Adipocyte (in vitro differentiated cells): ENCODE measurements at places on chromosomes 7 and 10.

DNA sequence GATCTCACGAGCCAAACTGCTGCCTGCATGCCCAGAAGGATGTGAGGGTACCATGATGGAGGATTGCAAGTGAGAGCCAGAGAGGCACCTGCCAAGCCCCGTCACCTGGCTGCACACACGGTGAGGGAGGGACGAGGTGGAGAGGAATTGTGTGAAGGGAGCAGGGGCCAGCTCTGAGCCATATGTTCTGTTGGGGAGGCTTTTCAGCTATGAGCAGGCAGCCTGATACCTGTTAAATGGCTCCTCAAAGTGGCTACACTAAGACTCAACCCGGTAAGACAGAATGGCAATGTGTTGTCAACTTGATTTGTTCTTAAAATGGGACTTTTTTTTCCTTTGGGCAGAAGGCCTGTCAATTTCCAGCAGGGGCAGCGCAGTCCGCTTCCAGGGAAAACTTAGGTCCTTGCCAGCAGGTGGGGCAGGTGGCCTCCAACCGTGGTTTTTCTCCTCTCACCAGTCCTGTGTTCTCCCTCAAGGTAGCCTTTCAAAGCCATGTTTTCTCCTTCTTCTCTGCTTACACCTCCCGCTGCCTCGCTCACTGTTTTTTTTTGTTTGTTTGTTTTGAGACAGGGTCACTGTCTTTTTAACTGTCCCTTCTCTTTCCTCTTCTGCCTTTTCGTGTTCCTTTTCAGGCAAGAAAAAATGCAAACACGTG, 57.7 kb upstream of the ZNRF2 start:
- no peak for DNase-seq

- peak; percentile 90 for DNase-seq
Measured at GRCh38 chr10:97689559-97690020, 2.5 kb upstream of the AVPI1 start.

- DNase-seq = no peak
Measured at GRCh38 chr10:59388671-59388976, 26.3 kb upstream of the FAM13C start.

DNA sequence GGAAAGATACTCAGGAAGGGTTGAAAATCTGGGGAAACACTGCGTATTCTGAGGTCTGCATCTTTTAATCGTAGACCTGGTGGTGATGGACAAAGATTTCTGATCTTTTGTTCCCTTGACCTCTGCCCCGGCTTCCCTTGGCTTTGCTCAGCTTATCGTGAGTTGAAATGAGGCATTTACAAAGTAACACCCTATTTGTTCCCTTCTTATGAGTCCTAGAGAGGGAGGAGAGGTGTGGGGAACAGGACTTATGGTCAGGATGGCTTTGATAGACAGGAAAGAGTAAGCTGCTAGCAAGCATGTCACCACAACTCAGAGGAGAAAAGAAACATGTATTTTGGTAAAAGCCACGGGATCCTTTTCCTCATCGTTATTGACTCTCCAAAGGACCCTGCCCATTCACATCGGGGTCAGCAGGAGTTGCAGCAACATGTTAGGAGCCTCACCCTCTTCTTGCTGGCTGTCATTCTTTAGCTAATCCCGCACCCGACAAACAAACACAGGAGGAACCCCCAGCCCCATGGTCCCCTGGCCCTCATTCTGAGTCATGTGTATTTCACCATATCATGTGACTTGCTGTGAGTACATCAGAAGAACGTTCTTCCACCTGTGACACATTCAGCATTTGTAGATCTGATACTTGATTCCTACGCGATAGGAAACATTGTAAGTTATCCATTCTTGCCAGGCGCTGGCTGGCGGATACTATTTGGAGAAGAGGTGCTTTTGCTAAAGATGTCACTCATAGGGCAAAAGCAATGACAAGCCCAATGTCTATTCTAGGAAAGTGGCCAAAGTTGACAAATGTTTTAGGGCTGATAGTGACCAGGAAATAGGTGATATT, 170.1 kb downstream of the RTKN2 start:
- DNase-seq = no peak

GRCh38 chr10:48516911-48517310, 88.0 kb downstream of the ARHGAP22 start:
- no peak for DNase-seq

DNA sequence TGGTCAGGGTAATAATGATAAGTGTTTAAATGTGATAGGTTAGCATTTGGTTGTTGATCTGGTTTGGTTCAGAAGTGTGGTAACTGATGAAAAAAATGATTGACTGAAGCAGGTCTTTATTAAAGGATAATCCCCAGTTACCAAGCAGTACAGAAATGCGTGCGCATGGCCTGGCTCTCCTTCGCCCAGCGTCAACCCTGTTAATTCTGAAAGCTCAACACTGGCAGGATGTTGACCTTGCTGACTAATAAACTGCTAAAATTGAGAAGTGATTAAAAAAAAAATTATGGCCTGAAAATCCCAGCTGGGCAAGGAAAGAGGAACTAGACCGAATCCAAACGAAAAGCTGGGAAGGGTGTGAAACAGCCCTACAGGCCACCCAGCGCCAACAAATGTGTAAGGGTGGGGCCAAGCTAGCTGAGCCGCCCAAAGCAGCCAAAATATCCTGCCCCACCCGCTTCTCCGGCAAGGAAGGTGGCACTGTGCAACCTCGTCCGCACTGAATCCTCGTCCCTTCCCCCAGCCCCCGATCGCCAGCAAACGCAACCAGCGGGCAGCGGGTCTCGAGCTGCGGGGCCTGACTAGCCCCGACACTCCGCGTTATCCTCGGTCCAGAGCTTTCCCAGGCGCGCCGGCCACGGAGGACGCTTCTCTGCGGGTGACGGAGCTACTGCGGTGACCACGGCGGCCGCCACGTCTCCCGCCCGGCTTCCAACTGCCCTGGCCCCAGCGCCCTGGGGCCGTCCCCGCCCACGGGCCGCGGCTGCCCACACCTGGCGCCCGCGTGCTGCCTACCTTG, 561 bp downstream of the SHTN1 start:
- peak; percentile 67 for DNase-seq

GRCh38 chr10:127157089-127157488, 39.3 kb downstream of the INSYN2A start:
- DNase-seq = no peak

DNA sequence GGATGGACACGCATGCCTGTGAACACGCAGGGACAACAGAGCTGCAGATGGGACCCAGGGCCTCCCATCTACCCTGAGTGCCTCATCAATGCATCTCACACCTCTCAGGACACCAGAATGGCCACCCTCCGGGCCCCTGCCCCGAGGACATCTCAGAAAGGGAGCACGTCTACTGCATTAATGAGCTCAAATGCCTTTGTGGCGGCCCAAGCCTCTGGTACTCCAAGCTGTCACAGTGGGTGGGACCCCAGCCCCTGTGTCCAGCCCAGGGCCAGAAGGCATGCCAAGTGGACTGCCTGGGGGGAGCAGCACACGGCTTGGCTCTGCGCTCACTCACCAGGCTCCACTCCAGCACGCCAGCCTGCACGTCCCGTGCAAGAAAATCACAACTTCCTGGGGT, 52.0 kb downstream of the TCERG1L start:
- DNase-seq = no peak

GRCh38 chr10:16847644-16848043, 30.4 kb upstream of the RSU1 start:
- no peak for DNase-seq

- DNase-seq = peak; percentile 75
Measured at GRCh38 chr7:25857376-25858067, 294.5 kb upstream of the NFE2L3 start.

- DNase-seq = no peak
Measured at GRCh38 chr10:71487726-71488125, 91.0 kb downstream of the CDH23 start.

DNA sequence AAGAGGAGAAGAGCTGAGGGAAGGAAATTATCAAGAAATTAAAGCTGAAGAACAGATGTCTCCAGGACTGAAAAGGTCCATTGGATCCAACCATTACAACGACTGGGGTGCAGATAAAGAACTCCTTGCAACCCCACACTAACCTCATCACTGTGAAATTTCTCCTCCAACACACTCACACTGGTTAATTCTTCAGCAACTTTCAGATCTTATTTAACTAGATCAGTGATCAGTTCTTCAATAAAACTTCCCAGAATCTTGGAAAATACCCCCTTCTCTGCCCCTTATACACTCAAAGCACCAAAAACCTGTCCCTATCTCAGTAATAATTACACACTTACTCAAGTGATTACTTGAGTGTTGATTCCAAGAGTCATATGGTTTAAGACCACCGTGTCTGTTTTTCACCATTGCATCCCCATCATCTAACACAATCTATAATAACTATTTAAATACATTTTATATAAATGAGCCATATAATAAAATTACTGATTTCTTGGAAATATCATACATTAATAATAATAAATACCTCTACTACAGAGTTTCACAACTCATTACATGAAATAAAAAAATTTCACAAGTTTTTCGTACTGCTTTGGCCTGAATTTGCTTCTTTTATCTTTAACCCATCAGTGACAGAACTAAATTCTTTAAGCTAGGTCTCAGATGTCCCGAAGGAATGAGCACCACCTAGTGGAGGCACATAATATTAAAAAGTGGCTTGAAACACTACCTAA, 123.7 kb downstream of the MPP7 start:
- peak; percentile 88 for DNase-seq

GRCh38 chr10:70950801-70951200, 62.4 kb upstream of the PCBD1 start:
- no peak for DNase-seq

DNA sequence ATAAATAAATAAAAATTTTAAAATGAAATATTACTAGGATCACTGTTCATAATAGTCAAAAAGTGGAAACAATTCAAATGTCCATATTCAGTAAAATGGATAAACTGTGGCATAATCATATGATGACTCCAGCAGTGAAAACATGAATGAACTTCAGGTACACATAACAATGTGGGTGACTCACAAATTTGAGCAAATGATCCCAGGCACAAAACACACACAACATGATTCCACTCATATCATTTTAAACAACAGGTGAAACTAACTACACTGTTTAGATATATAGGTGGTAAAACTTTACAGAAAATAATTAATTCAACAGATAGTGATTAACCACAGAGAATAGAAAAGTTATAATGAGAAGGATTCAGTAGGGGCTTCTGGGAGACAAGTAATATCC, 14.7 kb upstream of the SAMD8 start:
- no peak for DNase-seq

DNA sequence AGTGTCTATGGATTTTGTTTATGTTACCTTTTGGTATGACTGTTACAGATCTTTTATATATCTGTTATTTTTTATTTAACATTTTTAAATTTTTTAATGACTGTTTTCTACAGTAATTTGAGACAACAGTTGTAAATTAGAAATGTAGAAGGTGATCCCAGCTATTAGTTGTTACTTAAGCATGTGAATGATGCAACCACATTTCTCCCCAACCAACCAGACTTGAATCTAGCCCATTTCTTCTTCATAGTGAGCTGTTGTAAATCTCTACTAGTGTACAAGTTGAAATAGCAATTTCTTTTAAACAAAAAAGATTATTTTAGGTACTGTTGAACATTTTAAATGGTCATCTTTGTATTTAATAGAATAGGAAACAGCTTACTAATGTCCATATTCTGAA, 18.0 kb downstream of the TMEM106B start:
- peak; percentile 39 for DNase-seq

DNA sequence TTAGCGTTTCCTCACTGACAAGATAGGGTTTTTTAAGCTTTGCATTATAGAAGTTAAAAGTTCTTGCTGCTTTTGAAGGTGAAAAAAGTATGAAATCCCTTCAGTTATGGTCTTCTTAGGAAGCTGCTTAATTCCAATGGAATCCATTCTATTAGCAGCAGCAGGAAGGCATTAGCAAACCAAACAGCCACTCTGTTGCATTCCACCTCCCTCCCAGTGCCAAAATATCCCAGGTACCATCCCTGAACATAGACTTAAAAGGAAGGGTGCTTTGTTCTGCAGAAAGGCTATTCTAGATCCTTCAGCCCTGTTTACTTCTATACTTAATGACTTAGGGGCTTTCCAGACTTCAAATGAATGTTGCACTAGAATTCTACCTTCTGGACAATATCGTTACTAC, 23.8 kb downstream of the ENO4 start:
- no peak for DNase-seq

DNA sequence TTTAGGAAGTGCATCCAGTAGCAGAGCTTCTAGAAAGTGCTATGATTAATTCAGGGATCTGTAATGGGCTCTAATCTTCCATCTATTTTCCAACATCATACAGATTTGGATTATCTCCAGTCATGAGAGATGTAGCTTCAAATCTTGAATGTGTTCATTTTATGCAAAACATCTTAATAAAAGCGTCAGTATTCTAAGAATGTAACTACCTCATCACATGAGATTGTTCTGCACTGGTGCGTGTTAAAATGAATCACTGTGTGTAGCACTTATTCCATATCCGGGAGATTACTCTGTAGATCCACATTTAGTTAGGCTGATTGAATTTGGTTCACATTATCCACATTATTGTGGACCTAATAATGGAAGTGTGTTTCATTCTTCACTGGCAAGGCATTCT, 344.9 kb upstream of the CHRM2 start:
- peak; percentile 17 for DNase-seq

- DNase-seq = peak; percentile 12
Measured at GRCh38 chr7:138565451-138566114, 105.5 kb downstream of the TRIM24 start.

- DNase-seq = no peak
Measured at GRCh38 chr10:120385992-120386391, 71.0 kb upstream of the PLPP4 start.

DNA sequence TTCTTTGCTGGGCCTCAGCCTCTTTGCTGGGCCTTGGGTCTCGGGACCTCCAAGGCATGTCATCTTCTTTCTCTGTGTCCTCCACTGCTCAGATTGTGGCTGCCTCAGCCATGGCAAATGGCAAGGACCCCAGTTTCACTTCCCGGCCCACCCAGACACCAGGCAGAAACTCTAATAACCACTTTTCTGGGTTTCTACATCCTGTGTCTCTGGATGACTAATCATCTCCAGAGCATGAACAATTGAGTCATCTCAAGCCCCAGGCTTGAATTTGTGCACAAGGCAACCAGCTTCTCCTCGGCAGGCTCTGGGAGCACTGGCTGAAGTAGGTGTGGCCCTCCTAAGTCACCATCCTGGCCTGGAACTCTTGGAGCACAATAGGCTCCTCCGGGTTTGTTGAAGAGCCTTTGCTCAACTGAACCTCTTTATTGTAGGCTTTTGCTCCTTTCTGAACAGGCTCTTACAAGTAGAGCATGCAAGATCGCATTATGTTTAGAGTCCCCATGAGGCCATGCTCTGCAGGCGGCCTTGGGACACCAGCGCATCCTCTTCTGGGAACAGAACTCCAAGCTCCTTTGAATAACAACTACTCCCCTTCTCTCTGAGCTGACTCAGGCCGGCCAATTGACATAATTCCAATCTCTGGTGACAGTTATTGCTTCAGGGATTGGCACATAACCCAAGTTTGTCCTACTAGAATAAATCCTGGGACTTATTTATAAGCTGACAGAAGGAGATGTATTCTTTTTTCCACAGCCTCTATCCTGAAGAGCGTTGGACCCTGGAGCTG, 218.1 kb downstream of the WDR11 start:
- DNase-seq = no peak

GRCh38 chr7:73890555-73891147, 29.7 kb downstream of the TMEM270 start:
- no peak for DNase-seq

- peak; percentile 17 for DNase-seq
Measured at GRCh38 chr7:23700046-23700445, 10.0 kb upstream of the STK31 start.
